ENCODE measurements at places on chromosomes 7 and 10.

DNA sequence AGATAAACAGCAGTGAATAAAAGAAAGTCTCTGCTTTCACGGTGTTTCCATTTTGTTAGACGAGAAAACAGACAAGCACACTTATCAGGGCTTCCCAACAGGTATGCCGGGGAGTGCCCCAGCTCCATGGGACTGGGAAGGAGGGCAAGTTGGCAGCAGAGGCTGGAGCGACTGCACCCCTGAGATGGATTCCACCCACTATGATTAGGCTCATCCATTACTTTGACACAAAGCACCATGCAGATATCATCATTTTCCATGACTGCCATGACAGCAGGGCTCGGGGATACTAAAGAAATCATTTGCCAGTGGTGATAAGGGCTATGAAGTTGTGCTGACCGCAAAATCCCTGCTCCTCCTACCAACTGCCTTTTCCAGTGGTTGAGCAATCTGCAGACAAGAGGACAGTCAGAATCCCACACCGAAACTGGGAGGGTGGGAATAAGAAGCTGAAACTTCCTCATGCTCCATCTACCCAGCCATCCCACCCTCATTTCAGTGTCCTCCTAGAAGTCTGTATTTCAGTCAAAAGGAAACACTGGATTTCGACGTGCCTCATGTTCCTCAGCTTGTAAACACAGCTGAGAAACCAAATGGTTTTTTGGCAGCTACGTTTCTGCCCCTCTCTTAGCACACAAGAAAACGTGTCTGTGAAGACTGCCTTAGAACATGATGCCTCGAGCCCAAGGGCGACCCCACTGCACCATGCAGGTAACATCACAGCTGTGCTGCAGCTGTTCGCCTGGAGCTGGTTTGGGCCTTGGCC, 15.5 kb downstream of the CREB3L2 start:
- peak; percentile 69 for DNase-seq

DNA sequence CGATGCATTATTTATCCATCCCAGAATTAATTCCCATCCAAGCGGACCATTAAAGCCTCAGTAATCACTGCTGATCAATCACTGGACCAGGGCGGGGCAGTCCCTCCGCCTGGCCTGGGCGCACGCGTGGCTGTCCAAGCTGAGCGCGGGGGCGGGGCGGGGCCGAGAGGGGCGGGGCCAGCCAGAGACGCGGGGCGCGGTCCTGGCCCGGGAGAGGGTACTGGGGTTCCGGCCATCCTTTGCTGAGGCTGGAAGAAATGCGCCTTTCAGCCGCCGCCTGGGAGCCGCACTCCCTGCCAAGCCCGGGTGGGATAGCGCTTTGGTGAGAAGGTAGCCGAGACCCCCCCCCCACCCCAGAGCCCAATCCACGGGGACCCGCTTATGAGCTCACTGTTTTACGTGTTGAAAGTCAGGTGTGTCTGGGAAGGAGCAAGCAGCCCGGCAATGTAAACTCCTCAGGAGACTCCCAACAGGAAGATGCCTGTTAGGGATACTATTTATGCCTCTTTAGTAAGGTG, at the start of gene ARHGAP22:
TSS of gene ARHGAP22 (minus strand) at position 83 of the 518 bp plus-strand sequence. CDS start 277 bp downstream, outside the sequence.
- no peak for DNase-seq

GRCh38 chr7:151924001-151924400, 32.2 kb upstream of the GALNTL5 start:
- no peak for DNase-seq

DNA sequence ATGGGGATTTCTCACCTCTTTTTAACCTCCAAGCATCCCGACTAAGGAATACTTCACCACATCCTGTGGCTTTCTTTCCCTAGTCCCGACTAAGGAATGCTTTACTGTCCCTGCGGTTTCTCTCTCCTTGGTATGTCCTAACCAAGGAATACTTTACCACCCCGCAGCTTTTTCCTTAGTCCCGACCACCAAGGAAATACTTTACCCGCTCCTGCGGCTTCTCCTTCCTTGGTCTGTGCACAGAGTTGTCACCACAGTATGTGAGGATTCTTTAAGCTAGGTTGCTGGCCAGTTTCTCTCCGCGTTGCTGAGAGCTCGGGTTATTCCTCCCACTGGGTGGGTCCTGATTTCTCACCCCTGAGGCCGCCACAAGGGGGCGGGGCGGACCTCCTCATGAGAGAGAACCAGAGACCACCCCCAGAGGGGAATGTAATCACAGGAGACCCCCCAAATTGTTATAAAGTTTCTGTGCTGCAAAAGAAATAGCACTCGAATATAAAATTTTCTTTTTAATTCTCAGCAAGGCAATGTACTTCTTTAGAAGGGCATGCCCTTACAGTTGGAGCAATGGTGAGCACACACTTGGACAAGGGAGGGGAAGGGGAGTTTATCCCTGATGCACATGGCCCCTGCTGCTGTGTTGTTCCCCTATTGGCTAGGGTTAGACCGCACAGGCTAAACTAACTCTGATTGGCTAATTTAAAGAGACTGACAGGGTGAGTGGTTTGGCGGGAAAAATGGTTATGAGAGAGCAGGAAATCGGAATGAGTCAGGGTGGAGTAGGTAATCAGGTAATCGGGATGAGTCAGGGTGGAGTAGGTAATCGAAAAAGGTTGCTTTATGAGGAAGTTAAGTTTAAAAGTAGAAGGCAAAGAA, 12.8 kb downstream of the SUGCT start:
- DNase-seq = no peak

- no peak for DNase-seq
These were observed 112.1 kb upstream of the CDK1 start for GRCh38 chr10:60666221-60666620.

DNA sequence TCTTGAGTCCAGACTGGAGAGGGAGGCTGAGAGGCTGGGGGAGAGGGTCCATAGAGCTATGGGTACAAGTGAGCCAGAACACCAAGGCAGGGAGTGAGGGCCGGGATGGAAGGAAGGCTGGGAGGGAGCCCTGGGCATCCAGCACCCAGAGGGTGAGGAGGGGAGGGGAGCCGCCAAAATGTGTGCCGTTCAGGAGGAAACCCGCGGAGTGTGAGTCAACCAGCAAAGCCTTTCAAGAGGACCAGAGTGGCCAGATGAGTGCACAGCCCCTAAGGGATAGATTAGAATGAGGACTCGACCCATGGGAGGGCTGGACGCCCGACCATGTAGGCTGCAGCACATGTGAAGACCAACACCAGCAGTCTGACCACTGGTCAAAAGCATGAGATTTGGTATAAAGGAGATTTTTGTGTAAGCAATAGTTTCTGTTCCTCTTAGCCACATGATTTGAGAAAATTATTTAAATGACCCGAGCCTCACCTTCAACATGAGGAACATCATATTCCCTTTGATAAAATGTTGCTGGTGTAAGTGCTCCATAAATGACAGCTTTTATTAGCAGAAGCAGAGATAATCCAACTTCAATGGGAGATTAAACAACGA, 179.7 kb upstream of the GRB10 start:
- DNase-seq = no peak

DNA sequence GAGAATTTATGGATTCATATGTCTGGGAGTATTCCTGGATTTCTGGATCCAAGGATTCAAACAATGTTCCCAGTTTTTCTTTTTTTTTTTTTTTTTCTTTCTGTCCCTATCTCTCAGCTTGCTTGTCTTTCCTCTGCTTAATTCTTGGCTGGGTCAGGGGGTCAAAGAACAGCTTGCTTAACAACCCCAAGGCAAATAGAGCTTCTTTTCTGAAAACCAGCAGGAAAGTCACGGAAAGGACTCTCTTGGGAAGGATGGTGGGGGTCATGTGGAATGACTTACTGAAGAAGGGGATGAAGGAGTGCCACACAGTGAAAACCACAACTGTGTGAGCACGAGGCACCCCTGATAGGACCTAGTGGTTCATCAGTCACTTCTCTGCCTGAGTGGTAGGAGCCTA, 36.1 kb downstream of the GRK5 start:
- no peak for DNase-seq

DNA sequence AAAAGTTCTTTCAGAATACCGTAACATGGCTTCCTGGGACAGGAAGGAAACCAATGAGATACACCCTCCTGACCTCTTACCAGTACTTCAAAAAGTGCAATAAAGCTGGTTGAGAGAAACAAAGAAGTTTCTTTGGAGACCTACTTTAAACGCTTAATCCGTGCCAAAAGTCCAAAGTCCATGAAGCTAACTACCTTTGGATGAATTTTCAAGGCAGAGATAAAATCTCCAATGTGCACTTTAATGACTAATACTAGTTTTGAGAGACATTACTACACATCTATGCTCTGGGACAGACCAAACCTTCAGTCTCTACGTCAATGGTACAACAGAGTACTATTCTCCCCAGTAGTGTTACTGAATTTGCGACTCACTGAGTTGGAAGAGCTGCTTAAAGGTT, 46.1 kb downstream of the UBE2H start:
- no peak for DNase-seq

DNA sequence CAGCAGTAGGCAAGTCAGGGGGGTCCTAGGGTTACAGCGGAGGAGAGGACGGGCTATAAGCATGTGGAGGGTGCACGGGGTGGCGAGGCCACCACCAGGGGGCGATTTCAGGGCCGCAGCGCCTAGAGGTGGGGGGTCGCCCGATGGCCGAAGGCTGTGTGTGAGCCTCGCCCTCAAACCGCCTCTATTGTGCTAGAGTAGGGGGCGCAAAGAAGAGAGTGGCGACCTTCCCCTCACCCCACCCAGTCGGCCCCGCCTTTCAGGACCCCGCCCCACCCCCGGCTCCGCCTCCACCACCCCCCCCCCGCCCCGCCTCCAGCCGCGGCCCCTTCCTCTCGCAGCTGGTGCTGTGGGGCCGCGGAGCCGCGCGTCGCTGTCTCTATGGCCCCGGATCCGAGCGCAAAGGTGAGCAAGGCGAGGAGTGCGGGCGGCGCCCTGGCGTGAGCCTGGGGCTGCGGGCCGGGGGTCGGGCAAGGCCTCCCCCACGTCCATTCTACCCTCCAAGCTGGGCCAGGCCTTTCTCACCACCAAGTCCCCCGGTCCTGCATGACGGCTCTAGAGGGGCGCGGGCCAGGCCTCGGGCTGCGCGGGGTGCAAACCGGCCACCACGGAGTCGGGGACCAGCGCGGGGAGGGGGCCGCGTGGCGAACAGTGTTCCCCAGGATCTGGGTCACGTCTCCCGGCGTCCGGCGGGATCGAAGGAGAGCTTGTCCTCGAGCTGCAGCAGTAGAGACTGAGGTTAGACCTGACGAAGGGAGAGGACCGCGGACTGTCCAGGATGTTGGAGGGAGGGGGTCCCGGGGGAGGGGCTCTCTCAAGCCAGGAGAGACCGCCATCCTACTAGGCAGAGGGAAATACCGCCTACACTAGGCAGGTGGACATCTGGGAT, at the start of gene SEMA4G:
TSS of gene SEMA4G (plus strand) at position 318 of the 889 bp plus-strand sequence. CDS start 3,409 bp downstream, outside the sequence.
- peak; percentile 65 for DNase-seq

- no peak for DNase-seq
These were observed 24.6 kb upstream of the ASL start for GRCh38 chr7:66050990-66051448.

DNA sequence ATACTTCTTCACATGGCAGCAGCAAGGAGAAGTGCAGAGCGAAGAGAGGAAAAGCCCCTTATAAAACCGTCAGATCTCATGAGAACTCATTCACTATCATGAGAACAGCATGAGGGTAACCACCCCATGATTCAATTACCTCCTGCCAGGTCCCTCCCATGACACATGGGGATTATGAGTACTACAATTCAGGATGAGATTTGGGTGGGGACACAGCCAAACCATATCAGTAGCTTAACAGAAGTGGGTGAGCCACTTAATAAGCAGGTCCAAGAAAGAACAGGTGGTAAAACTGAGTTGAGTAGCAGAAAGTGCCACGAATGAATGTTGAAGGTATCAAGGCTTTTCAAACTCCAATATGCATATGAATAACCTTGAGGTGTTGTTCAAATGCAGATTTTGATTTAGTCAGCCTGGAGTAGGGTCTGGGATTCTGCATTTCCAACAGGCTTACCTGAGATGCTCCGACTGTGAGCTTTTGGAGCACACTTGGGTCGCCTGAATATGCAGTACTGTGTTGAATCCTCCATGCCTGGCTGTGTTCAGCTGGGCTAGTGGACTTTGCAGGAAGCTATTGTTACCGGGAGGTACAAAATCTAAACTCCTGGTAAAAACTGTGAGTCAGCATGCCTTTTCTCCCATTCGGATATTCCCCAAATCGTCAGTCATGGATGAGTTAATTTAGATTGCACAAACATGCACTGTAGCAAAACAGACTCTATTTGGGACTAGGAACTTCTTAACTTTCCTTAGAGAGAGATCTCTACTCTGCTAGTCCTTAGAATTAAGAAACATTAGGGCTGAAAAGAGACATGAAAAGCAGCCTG, 69.0 kb upstream of the PRKCQ start:
- no peak for DNase-seq

- no peak for DNase-seq
These were observed 322.4 kb upstream of the KLF6 start for GRCh38 chr10:4107285-4107851.

- DNase-seq = no peak
These were observed 143.9 kb downstream of the PHTF2 start for GRCh38 chr7:77942431-77942830.

- no peak for DNase-seq
These were observed 7.2 kb downstream of the ADAMTS14 start for GRCh38 chr10:70679498-70679897.

GRCh38 chr10:129852829-129853561, 111.1 kb downstream of the EBF3 start:
- DNase-seq = no peak

GRCh38 chr10:3529691-3530090, 255.3 kb downstream of the KLF6 start:
- DNase-seq = no peak
